ENCODE measurements at places on chromosomes 2 and 18.

DNA sequence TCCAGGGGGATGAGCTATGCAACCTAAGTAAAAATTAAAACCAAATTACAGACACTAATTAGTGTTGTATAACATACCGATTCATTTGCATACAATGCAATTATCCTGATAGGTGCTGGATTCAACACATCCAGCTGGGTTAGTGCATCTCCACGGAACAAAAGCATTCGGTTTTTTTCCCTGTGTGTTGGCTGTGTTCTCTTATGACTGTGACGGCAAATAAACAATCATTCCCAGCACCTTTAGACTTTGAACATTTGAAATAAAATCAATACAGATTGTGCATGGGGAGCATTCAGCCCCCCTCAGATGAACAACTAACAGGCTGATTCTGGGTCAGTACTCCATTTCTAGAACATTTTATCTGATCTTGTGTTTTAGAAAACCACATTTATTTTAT is 22.7 kb downstream of the FAM124B start:
- DNase-seq, result no peak

DNA sequence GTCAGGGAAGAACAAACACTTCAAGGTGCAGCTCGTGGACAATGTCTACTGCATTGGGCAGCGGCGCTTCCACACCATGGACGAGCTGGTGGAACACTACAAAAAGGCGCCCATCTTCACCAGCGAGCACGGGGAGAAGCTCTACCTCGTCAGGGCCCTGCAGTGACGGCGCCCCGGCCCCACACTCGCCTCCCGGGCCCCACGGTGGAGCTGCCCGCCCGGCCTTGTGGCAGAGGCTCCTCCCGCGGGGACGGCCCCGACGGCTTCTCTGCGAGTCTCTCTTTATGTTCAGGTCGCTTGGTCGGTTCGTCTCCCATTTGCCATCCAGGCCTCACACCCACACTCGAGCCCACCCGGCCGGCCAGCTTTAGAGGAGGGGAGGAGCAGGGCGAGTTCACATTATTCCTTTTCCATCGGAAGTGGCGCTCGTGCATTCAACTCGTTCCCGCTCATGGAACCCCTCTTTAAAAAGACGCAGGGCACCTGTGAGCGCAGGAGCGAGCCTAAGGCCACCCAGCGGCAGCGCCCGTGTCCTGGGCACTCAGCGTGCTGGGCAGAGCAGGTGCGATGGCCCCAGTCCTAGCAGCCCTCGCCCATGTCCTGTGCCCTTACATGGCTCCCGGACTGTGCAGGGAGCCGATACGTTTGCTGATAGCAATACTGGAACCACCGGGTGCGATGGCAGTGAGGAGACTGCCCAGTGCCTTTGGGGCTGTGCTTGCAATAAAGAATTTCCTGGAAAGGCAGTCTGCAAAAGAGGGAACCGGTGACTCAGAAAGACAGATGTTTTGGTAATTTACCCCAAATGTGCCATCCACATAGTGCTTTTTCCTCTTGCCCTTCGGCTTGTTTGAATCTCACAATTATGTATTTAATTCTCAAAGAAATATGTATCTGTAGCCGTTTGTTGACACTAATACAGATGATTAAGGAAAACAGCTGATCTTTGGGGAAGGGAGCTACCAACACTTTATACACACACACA is 148.6 kb downstream of the NCK2 start:
- DNase-seq, result no peak

GRCh38 chr2:197124639-197125390 is 185.8 kb downstream of the ANKRD44 start:
- DNase-seq, result peak; percentile 73

- no peak for DNase-seq
Measured at GRCh38 chr2:239085201-239085992, 237.5 kb downstream of the TWIST2 start.

GRCh38 chr2:195498176-195498575 is 158.8 kb upstream of the SLC39A10 start:
- peak; percentile 36 for DNase-seq

DNA sequence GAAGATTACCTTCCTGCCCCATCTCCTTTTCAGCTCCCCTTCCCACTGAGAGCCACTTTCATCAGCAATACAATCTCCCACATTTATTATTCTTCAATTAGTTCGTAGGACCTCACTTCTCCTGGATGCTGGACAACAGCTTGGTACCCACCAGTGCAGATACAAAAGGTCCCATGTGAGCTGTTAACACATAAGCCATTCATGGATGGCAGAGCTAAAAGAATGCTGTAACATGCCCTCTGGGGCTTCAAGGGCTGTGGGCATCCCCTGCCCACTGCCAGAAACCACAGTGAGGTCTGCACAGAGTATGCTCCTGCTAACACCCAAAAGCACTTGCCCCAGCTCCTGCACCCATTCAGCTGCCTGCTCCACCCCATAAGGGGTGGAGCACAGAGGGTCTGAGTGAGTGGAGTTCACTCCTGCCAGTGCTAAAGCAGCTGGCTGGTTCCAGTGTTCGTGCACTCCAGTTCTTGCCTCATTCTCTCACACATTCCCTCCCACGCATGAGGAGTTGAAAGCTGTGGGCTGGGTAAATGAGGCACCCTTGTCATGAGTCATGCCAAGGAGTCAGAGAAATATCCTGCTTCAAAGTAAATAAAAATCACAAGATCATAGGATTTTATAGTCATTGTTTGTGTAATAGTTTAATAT is 305.9 kb upstream of the TMEFF2 start:
- DNase-seq, result peak; percentile 66

- DNase-seq, result no peak
Measured at GRCh38 chr2:45209302-45209701, 200.1 kb upstream of the SIX2 start.

GRCh38 chr2:202911203-202911511 is 316 bp downstream of the WDR12 start:
- no peak for DNase-seq

DNA sequence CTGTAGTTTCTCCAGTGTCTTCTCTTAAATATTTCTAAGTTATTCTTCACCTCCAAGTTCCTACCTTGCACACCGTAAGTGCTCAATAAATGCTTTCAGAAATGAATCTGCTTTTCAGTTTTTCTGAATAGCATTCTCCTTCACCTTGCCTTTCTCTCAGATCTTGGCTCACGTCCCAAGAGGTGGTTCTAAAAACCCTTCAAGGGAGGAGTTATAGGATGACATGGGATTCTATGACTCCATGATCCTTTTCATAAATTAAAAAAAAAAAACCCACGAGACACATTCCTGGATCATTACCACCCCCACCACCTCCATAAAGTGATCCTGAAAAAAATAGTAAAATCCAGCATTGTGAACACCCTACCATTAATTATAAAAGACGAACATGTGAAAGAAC is 11.7 kb downstream of the KCTD1 start:
- DNase-seq, result no peak

GRCh38 chr2:6203291-6203959 is 511.2 kb downstream of the SOX11 start:
- DNase-seq, result no peak

- DNase-seq, result peak; percentile 75
Measured at GRCh38 chr2:160351956-160352355, 141.7 kb downstream of the RBMS1 start.

DNA sequence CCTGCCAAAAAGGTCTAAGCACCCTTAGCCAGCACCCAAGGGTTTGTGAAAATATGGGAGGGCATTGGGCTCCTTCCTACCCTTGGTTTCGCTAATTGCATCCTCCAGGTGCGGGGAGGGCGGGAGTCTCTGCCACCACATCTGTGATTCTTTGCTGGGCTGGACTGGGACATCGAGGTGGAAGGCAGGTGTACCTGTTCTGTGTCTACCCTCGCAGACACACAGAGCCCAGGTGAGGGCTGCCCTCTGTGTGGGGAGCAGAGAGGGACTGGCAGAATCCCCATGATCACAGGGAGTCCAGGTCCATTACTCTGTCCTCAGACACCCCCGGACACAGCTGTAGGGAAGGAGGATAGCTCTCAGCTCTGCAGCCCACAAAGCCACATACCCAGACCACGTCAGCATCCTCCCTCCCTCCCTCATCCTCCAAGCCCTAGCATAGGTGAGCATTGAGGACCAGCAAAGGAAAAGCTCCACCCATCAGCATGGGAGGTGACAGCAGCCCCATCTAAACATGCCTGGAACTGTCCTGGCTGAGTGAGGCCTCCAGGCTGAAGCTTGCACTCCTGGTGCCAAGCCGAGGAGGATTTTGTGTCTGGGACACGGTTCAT is 49.8 kb downstream of the PLB1 start:
- DNase-seq, result no peak

GRCh38 chr2:135916207-135916606 is 40.0 kb upstream of the MCM6 start:
- DNase-seq, result peak; percentile 67

GRCh38 chr2:147980940-147981528 is 39.5 kb downstream of the ORC4 start:
- no peak for DNase-seq

DNA sequence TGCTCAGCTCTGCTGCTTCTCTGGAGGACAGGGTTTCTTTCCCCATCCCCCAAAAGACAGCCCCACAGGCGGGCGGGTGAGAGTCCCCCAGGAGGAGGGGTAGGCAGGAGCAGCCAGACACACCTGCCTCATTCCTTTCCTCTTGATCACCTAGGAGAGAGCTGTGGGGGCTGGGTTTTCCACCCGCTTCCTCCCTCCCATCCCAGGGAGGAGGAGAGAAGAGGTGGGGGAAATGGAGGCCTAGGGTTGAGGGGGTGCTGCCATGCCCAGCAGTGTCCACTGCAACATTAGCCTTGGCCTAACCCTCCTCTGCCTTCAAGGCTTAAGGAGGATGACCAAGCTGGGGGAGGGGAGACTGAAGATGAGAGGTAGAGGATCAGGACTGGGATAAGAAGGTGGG is 14.7 kb downstream of the WNT10A start:
- DNase-seq, result no peak

- no peak for DNase-seq
Measured at GRCh38 chr2:21231985-21232384, 108.2 kb downstream of the TDRD15 start.

DNA sequence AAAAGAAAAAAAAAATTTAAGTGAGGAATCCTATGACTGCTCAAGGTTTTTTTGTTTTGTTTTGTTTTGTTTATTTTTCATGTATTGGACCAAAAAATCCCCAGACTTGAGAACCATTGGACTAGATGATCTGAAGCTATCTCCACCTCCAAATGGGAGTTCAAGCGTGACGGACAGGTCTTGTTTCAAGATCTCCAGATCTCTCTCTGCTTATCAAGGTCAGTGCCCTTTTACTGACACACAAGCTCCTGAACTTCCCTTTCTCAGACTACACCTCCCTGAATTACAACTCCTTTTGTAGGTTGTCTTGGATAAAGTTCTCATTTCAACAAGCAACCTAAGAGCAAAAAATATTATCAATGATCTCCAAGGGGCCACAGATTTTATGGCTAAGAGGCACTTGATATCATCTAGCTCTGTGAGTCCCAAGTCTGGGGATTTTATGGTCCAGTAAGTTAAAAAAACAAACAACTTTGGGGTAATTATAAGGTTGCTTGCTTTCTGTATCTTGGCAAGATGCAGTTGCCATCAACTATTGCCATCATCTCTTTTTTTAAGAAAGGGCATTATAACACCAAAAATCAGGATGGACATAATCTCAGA is 396.0 kb upstream of the ATP5MC3 start:
- DNase-seq, result no peak

DNA sequence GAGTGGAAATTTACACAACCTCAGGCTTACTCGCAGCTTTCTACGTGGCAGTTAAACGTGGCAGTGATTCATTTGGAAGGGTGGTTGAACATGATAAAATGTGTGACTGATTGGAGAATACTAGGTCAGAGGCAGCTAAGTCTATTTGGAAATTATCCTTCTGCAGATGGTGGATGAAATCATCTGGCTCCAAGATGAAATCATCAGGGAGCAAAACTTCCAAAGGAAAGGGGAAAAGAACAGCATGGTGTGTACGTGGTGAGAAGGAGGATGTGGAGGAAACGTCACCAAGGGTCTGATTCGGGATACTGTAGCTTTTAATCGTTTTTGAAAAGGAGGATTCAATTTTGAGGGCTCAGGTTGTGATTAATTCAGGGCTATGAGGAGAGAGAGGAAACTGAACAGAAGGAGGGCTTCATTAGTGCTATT is 47.9 kb downstream of the COL3A1 start:
- peak; percentile 98 for DNase-seq

GRCh38 chr2:147824620-147825019 is 20.2 kb upstream of the ACVR2A start:
- DNase-seq, result no peak

DNA sequence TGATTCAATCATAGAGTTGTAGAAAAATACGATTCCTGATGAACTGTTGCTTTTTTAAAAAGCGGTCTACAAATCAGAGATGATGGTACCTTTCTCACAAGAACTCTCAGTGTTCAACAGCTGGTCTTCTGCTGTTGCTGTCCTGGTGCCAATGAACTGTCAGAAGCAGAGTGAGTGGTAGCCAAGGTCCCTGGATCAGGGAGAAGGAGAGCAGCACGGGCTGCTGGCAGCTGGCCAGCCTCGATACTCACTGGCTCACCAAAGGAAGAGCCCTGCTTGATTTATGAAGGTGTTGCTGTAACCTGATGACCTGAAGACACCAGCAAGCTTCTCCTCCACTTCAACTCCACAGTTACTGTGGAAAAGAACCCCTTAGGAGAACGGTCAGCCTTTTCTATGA is 300.8 kb upstream of the SOX11 start:
- DNase-seq, result no peak

All from fibroblast of the aortic adventitia (primary cell).